Fibroblast of skin of right quadriceps (primary cell): ENCODE measurements at places on chromosomes 7 and 10.

- DNase-seq, result no peak
Observed at GRCh38 chr7:37476428-37476827, 27.8 kb upstream of the ELMO1 start.

- peak; percentile 18 for DNase-seq
Observed at GRCh38 chr10:109773288-109774120, 149.8 kb downstream of the XPNPEP1 start.

GRCh38 chr7:103120362-103120761, 28.5 kb downstream of the NAPEPLD start:
- no peak for DNase-seq

- DNase-seq, result no peak
Observed at GRCh38 chr7:154442939-154443338, 390.7 kb downstream of the DPP6 start.

- no peak for DNase-seq
Observed at GRCh38 chr7:5462216-5462615, 38.6 kb upstream of the TNRC18 start.
